ENCODE measurements at places on chromosomes 1 and 21. TPM values are rescaled to one million over a fixed set of nuclear protein-coding genes. Genes with fewer than 3 reads are reported as not detected.

DNA sequence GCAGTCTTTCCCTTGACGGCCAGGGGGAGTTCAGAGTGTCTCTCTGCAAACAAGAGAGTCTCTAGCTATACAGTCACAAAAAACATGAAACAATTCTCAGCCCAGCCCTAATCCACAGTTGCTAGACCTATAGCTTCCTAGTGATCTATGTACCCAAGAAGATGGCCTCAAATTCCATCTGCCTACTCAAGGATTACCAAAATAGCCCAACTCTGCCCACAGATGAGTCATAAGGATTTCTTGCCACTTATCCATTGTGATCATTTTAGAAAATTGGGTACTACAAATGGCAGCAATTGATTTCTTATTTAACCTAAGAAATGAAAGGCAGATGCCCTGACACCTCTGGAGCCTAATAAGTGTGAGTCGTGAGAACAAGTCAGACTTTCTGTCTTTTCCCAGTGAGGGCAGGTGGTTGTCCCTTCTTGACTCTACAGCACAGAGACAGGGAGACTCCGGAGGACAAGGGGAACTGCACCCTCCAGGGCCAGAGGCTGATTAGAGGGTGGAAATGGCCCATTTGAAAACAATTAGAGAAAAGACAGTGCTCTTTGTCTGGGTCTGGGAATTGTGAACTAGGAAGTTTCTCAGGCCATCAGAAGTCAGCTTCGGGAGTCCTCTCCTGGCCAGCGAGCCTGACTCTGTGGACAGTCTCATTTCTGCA lies 65.4 kb downstream of the ABCA4 start:
- no peak for DNase-seq
- H3K36me3 ChIP-seq = no peaks in the 10 kb centered on the region
- no peak overlapping the region for H3K4me3 ChIP-seq

SLAMF8 gene
- not detected for total RNA-seq

GRCh38 chr1:241990040-241990439 lies 8.9 kb downstream of the MAP1LC3C start:
- H3K36me3 ChIP-seq = no peaks in the 10 kb centered on the region
- no peaks in the 10 kb centered on the region for H3K4me1 ChIP-seq
- DNase-seq = no peak
- no peak overlapping the region for H3K4me3 ChIP-seq
- H3K27ac ChIP-seq = no peak overlapping the region

DNA sequence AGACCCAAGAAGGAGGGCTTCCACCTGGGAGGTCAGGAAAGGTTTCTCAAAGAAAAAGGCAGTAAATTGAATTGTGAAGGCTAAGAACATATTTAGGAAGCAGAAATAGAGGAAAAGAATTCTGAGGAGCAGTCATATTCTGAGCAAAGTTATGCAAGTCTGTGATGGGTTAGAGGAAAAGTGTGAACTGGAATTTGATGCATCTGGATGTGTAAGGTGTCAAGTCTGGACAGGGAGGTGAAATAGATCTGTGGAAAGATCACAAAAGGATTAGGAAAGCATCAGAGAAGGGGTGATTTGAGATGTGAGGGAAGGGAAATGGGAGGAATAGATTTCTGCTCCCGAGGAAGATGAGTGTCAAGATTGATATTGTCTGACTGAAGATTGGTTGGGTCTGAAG lies 18.1 kb upstream of the PRDM2 start:
- no peak overlapping the region for H3K4me3 ChIP-seq
- no peaks in the 10 kb centered on the region for H3K36me3 ChIP-seq

GRCh38 chr1:87941337-87941946 lies 612.8 kb downstream of the LMO4 start:
- H3K27ac ChIP-seq = no peak overlapping the region
- no peak overlapping the region for H3K4me3 ChIP-seq
- peaks cover 2% of the 10 kb centered on the region for H3K27me3 ChIP-seq
- no peaks in the 10 kb centered on the region for H3K36me3 ChIP-seq
- DNase-seq = no peak
- no peaks in the 10 kb centered on the region for H3K4me1 ChIP-seq

CD5L gene
- not detected for total RNA-seq

GRIK3 gene
- not detected for total RNA-seq

DNA sequence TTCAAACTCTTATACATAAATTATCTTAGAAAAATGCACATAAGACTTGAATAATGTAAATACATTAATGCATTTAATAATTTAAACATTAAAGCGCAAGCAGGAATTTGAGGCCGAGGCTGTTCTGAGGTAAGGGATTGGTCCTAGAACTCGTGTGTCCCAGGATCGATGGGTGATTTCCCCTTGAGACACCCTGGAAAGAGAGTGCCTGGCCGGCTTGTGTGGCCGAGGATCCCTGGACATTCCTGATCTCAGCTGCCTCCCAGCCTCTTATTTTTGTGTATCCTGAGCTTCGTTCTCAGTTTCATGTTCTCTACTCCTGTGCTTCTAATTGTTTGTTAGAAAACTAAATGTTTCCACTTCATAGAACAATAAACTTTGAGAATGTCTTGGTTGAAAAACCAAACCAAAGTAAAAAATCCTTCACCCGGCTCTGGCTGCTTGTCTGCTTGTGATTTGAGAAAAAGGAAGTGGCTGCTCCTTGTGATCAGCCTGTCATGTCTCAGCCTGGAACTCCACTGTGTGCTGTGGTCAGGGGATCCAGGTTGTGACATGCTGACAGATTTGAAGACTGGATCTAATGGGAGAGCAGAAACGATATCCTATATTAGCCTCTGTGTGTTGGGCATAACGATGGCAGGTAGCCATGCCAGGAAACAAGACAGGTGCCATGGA lies 40.7 kb downstream of the PEX14 start:
- no peaks in the 10 kb centered on the region for H3K27me3 ChIP-seq
- H3K4me1 ChIP-seq = peaks cover 53% of the 10 kb centered on the region
- H3K4me3 ChIP-seq = no peak overlapping the region
- no peak overlapping the region for H3K27ac ChIP-seq
- H3K36me3 ChIP-seq = peaks cover 3% of the 10 kb centered on the region
- peak; percentile 15 for DNase-seq

Measured in activated naive CD4-positive, alpha-beta T cell treated with anti-CD3 and anti-CD28 coated beads for 36 hours (primary cell).